ENCODE measurements at places on chromosomes 3 and 15.

DNA sequence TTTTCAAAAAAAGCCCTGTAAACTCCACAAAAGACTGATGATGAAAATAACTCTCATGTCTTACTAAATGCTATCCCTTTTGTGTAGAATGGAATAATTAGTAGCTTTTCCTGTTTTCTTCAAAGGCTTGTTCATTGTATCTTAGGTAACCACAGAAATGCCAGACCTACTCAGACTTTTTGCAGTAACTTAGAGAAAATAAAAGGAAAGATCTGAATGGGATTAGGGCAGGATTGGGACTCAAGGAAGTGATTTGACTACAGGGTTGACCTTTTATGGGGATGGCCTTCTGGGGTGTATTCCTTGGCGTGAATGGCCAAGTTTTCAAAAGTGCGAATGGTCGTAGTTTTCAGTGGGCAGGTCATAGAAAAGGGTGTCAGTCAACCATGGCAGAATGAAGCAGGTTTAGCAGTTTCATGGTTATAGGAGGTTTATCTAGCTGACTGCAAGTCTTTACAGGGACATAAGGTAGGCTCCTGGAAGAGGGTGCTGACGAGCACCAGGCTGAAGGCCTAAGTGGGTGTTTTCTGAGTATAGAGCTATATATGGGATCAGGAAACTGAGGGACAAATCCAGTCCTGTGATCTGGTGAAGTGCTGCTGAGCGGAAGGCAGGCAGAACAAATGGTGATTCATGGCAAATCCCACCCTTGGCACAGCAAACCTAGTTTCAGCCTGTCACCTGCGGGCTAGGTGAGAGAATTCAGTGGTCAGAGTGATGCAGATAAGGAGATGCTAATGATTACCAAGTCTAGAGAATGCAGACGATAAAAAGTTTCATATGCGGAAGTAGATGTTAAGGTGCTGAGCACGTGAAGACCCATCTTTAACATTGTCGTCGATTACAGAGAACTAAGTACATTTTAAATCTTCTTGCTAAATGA, 46.4 kb downstream of the IL1RAP start:
- DNase-seq: no peak

DNA sequence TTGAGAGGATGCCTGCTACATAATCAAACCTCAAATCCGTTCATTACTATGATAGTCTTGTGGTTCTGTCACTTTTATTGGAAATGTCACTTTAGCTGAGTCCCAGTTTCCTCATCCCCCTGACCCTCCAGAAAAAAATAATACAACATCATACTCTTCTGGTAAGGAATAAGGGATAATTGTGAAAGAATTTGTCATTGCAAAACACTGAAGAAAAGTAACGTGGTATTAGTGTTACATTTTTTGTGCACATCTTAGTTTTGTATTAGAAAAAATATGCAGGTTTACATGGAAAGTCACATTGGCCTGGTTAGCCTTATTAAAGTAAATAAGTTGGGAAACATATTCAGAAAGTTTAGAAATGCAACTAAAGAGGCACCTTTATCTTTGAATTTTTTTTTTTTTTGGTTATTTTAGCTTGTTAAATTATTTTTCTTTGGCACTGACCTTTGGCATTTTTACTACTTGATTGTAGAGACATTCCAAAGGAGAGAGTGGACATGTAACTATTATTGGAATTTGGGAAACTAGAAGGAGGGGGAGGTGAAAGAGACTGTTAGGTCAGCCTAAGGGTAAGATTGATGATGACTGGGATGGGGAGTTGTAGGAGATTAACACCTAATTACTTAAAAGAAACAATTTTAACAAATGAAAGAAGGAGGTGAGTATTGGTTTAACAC, 462.2 kb upstream of the RARB start:
- peak; percentile 17 for DNase-seq

DNA sequence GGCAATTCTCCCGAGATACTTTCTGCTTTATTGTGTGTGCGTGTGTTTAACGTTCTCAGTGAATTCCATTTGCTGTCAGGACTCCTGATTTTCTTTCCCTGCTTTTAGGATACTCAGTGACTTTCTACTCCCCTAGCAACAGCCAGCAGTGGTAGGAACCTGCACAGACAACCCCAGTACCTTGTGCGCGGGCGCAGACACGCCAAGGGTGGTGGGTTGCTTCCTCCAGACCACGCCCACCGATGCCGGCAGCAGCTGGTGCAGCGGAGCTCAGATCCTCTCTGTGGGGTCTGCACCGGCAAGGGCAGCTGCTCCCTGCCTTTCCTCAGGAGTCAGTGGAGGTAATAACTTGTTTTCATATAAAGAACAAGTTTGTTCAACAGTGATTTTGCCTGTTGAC, 225.1 kb upstream of the NDN start:
- no peak for DNase-seq

- peak; percentile 97 for DNase-seq
These were observed 422.3 kb upstream of the ROBO1 start for GRCh38 chr3:80190051-80190450.

GRCh38 chr3:111335512-111336303, 206.3 kb upstream of the CD96 start:
- no peak for DNase-seq

DNA sequence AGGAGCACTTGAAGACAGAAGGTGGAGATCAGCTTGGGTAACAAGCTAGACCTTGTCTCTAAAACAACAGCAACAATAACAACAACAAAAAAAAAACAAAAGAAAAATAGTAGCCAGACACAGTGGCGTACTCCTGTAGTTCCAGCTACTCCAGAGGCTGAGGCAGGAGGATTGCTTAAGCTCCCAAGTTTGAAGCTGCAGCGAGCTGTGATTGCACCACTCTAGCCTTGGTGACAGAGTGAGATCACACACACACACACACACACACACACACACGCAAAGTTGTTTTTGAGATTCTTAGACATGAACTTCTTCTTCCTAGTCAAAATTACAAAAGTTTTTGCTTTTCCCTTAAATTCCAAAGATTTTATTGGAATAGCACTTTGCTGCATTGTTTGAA, 93.0 kb upstream of the IGSF10 start:
- DNase-seq: peak; percentile 23

DNA sequence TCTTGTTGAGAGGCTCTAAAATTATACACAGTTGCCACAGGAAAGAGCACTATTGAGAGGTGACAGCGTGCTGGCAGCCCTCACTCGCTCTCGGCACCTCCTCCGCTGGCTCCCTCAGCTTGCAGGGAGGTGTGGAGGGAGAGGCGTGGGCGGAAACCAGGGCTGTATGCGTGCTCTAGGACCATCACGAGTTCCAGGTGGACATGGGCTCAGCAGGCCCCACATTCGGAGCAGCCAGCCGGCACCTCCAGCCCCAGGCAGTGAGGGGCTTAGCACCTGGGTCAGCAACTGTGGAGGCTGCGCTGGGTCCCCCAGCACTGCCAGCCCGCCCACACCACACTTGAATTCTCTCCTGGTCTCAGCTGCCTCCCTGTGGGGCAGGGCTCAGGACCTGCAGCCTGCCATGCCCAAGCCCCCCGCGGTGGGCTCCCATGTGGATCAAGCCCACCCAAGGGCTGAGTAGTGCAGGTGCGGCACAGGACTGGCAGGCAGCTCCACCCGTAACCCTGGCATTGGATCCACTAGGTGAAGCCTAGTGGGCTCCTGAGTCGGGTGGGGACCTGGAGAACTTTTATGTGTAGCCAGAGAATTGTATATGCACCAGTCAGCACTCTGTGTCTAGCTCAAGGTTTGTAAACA, 460.6 kb upstream of the ALCAM start:
- no peak for DNase-seq

DNA sequence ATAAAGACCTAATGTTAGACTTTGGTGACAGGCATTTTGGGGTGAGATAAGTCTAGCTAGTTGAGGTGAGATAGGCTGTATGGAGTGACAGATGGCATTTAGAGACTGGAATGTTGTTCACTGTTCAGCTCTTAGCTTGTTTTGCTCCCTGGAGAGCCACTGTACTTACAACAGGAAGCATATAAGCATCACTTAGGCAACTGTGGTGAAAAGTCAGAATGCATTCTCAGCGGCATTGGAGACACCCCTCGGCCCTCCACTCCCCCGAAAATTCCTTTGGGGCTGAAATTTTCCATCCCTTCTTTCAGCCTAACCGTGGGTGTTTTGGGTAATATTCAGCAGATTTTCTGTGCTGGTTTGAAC, 73.4 kb downstream of the SLCO3A1 start:
- peak; percentile 8 for DNase-seq

DNA sequence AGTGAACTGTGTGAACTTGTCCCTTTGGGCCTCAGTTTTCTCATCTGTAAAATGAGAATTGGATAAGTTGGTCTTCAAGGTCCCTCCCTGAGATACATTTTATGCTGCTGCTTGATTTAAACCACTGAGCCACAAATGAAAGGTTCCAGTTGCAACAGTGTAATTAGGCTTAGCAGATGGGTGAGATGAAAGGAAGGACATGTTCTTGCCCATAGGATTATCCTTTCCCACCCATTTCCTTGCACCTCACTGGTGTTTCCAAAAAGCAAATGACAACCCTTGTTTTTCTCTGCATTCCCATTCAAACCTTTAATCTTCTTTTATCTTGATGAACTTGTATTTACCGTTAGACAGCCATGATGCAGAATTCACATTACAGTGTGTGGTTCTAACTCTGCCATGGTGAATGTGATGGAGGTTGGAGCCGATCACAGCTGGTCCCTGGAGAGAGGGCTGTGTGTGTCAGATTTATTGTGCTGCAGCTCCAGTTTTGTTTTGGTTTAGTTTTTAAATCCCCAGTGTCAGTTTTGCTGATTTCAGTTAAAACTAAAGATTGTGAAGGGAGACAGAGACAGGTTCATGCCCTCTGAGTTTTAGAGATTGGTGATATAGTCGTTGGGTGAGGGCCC, 44.0 kb downstream of the MAP2K1 start:
- no peak for DNase-seq

GRCh38 chr3:33061782-33062181, 35.2 kb downstream of the GLB1 start:
- peak; percentile 77 for DNase-seq

- no peak for DNase-seq
These were observed 15.1 kb downstream of the CLDN1 start for GRCh38 chr3:190307164-190307545.

DNA sequence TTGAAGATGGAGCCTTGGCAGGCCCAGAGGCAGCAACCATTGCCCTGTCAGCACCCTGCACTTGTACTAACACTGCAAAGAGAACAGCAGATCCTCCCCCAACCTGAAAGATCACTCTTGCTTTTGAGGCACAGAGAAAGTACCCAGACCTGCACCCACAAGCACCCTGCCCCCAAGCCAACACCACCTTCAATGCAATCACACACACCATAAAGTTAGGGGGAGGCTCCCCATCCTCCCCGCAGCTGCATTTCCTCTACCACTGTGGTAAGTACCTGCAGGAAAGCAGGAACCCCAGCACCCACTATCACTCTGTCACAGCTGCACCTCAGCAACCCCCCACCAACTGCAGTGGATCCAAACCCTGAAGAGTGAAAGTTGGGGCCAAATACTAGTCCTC, 12.0 kb downstream of the OR5K3 start:
- no peak for DNase-seq

DNA sequence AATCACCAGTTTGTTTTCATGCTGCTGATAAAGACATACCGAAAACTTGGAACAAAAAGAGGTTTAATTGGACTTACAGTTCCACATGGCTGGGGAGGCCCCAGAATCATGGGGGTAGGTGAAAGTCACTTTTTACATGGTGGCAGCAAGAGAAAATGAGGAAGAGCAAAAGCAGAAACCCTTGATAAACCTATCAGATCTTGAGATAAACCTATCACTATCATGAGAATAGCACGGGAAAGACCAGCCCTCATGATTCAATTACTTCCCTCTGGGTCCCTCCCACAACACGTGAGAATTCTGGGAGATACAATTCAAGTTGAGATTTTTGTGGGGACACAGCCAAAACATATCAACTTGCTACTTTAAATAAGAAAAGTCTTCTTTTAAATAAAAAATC, 28.9 kb downstream of the CD200R1L start:
- no peak for DNase-seq

DNA sequence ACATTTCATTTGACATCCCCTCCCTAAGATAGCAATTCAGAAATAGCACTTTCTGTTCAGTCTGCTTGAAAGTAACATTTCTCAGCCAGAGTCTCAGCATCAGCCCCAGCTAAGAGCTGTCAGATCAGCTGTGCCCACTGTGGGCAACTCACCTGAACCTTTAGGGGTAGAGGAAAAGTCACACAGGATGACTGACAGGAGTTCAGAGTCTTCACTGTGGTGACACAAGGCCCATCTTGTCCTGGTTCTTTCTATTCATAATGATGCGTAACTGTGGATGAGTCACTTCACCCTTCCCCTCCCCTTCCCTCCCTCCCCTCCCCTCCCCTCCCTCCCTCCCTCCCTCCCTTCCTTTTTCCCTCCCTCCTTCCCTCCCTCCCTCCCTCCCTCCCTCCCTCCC, 96.1 kb upstream of the RASGRP1 start:
- DNase-seq: no peak

GRCh38 chr3:167151636-167152035, 228.5 kb downstream of the ZBBX start:
- peak; percentile 7 for DNase-seq

DNA sequence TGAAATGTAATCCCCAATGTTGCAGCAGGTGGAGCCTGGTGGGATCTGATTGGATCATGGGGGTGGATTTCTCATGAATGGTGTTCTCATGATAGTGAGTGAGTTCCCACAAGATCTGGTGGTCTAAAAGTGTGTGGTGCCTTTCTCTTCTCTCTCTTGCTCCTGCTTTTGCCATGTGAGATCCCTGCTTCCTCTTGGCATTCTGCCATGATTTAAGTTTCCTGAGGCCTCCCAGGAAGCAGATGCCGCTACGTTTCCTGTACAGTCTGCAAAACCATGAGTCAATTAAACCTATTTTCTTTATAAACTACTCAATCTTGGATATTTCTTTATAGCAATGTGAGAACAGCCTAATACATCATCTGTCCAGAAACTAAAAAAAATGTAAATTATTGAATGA, 298.3 kb downstream of the MEX3B start:
- DNase-seq: no peak

DNA sequence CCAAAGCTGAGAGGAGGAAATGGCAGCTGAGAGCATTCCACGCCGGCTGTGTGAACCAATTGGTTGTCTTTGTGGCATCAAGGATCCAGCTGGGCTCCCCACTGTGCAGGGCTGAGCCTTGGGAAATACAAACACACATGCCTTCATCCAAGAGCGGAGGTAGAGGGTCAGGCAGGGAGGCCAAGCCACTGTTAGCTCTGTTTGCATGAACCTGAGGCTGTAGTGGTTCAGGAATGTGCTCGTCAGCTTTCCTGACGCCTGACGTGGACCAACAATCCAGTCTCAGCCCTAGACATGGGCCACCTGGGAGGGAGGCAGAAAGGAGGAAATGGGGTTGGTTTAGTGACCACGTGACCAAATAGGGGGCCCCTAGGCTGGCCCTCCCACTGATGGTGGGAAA, 276.9 kb downstream of the TLE3 start:
- no peak for DNase-seq

Data from fibroblast of skin of right quadriceps (primary cell).